CD4-positive, alpha-beta T cell treated with Interleukin-4 for 4 hours (primary cell): ENCODE measurements at places on chromosomes 16 and 17.

DNA sequence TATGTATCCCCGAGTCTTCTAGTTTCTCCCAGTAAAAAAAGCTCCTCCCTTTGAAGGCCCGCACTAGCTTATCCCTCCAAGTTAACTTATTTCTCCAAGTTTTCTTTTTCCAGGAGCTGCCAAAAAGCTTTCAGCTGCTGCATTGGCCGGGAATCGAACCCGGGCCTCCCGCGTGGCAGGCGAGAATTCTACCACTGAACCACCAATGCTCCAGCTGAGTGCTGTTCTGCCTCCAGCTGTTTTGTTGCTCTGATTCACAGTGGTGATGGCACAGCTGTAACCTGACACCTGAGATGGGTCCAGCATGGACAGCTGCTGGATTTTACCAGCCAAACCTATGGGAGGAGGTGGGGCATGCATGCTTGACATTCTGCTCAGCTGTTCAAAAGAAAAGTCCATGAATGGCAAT, 22.1 kb downstream of the VAC14 start:
- no peak for DNase-seq

DNA sequence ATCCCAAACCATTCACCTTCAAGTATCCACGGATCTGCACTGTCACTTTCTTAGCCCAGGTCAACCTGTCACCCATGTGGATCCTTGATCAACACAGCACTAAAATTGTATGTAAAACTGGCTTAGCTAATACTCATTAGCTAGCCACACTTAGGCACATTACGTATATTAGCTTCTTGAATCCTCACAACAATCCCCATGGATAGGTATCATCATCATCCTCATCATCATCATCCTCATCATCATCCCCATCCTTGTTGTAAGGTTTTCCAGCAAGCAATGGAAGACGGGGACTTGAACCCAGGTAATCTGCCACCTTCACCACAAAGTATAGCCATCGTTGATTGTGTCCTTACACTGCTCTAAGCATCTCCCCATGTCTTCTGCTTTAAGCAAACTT, 184.3 kb downstream of the XYLT1 start:
- DNase-seq: no peak

DNA sequence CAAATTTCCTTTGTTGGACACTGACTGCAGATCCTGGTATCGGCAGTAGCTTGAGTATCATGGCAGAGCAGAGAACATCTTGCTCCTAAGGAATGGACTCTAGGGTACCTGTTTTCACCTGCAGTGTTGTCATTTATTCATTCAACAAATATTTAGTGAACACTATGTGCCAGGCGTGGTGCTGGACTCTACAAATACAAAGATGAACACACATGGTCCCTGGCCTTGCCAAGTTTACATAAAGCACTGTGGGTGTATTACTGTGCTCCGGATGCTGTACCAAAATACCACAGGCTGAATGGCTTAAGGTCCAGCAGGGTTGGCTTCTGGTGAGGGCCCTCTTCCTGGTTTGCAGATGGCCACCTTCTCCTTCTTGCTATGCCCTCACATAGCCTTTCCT, 14.2 kb upstream of the CCR7 start:
- no peak for DNase-seq

GRCh38 chr16:10868104-10868595, 8.9 kb upstream of the CIITA start:
- no peak for DNase-seq

DNA sequence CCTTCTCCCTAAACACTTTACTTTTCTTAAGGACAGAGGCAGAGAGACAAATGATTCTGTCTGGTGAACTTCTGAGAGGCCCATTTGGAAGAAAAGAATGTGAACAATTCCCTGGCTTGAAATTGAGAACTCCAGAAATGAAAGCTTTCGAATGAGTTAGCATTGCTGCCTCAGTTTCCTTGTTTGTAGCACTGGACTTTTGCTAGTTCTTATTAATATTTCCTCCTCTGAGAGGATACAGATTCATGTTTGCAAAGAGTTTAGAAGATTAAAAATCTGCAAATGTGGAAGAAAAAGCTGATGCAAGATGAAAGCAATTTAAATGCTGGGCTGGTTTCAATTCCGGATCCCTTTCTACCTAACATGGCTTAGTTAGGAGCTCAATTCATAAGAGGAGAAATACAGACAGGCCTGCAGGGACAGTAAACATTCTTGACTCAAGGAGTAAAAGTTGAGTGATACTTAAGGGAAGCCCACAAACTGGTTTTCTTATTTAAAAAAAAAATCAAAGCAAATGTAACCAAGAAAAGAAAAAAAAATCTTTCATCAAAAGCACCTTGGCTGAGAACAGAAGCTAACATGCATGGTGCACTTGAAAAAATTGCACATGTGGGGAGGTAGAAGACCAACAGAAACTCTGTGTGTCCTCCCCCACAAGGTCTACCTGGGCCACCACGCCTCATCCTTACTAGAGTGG, 27.1 kb downstream of the HNF1B start:
- DNase-seq: no peak

DNA sequence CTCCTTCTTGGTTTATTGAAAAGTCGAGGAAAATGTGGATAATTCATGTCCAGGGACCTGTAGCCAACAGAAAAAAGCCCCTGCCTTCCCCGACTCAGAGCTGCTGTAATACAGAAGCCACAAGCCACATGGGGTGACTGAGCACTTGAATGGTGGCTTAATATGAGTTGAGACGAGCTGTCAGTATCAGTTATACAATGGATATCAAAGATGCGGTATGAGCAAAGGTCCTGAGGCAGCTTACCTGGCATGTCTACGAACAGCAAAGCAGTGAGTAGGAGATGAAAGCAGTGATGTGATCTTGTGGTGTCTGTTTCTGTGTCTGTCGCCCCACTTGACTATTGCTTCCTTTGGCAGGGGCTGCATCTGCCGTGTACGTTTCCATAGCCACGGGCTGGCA, 12.2 kb upstream of the RMI2 start:
- DNase-seq: no peak

DNA sequence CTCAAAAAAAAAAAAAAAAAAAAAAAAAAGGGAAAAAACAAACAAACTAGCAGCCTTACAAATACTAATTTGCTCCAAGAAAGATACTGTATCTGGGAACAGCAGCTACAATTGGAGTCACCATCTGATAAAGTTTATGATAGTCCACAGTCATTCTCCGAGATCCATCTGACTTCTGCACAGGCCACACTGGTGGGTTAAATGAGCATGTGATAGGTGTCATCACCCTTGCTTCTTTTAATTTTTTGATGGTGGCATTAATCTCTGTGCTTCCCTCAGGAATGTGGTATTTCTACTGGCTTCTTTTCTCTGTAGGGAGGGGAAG, 49.6 kb downstream of the BCL7C start:
- DNase-seq: no peak

DNA sequence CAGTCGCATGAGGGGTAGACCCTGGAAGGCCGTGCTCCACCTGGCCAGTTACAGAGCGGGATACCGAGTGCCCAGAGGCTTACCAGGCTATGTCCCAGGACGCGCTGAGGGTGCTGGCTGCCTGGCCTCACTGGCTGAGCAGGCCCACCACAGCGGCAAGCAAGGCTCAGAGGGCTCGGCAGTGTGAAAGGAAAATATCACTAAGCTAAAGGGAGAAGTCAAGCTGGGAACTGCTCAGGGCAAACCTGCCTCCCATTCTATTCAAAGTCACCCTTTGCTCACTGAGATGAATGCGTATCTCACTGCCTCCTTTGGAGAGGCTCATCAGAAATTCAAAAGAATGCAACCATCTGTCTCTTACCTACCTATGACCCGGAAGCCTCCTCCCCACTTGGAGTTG, 37.4 kb downstream of the CCDC57 start:
- DNase-seq: no peak

DNA sequence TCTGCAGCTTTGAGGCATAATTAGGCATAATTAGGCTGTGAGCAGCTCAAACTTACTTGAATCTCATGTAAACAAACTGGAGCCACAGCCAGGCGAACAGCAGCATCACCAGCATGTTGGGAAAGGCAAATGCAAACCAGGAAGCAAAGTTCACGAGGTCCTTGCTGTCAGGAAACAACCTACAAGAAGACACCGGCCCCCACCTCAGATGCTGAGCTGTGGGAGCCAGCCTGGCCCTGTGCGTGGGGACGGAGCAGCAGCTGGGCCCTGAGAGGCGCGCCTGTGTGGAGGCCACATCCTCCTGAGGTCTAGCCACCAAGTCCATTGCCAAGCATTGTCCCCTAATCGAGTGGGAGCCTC, 12.2 kb downstream of the SLC13A5 start:
- DNase-seq: no peak

DNA sequence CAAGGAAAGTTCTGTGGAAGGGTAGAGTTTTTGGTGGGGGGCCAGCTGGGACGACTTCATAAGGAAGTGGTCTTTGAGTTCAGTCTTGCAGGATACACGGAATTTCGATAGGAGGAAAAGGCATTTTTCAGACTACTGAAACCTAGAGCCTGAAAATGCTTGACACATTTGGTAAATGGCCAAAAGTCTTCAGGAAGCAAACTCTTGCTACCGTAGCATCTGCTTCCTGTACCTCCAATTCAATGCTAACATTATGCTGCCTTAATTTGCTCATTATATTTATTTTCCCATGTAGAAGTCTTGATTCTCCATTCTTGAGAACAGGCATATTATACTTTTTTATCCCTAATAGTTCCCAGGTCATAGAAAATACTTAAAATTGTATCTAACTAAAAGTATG, 129.3 kb upstream of the MED13 start:
- DNase-seq: no peak

DNA sequence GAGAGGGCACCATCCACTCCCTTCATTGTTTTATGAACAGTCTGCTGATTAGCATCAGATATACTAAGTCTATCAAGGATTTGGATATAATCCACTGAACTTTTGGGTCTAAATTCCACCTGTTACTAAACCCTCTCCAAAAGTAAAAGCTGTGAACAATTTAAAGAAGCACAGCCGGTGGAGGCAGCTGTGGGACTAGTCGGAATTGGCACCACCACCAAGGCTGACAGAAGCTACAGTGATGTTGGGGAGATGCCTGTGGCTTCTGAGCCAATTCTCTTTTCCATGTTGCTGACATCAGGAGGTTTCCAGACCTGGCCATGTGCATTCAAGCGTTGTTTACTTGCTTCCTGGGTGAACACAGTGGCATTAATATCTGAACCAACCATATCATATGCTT, 679.0 kb upstream of the CA10 start:
- DNase-seq: no peak

- DNase-seq: no peak
These were observed 16.0 kb upstream of the RHOT1 start for GRCh38 chr17:32126325-32126724.

DNA sequence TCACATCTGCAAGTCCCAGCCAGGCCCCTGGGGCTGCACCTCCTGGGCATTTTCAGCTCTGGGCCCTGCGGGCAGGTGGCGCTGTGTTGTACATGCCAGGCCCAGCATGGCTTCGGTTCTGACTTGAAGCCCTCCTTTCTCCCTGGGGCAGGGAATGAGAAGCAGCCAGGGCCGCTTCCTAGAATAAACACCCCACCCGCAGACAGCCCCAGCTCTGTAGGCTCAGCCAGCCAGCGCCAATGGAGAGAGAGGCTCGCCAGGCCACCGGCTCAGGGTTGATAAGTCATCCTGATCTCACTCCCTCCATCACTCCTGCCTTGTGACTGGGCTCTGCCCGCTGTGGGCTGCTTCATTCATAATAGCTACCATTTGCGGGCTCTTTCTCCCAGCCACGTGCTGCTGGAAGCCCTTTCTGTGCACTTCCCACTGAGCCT, 6.0 kb upstream of the GLIS2 start:
- DNase-seq: peak; percentile 51

DNA sequence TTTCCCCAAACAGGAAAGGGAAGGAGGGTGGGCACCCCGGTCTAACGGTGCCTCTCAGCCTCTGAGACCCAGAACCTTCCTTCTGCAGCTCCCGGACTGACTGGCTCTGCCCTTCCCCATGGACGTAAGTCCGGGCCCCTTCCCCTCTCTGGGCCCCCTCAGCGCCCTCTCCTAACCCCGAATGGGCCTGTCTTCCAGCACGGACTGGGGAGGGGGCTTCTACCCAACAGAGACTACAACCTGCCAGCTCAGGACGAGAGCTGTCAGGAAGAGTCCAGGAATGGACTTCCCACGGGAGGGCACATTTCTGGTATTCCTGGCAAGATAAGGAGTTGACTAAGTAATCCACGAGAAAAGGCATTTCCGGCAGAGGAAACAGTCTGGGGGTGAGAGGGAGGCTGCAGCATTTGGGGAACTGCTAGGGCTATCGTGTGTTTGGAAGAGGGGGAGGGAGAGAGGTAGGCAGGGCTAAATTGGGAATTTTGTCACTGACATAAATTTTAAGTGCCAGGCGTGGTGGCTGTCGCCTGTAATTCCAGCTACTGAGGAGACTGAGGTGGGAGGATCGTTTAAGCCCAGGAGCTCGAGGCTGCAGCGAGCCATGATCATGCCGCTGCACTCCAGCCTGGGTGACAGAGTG, 12.1 kb upstream of the ALDOA start:
- DNase-seq: no peak

DNA sequence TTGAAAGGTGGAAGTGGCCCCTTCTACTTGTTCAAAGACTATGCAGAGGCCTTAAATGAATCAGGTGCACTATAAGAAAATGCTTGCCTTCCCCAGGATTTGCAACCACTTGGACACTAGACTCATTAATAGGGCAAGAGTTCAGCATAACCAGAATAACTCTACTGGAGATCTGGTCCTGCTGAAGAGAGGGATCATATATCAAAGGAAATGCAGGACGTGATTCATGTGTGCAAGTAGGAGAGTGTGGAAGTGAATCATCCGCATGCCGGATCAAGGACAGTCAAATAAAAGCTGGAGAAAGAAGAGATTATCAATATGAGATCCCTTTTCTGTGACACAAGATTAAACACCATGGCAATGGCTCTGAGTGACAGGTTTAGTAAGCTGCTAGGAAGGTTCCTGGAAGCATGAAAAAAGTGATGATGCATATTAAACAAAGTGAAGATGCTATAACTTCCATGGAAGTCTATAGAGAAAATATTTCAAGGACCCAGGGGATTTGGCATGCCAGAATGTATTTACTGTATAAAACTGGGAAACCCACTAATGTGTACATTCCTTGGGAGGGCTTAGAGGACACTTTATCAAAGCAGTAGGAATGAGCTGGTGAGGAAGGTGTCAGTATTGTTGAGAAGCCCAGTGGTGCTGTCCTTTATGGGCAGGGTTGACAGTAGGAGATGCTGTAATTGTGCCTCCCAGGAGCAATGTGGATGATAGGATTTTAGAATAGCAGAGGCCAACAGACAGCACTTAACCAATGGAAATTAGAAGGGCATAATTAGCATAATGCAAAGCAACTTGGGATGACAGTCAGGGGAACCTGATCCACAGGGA, 133.1 kb downstream of the ABCA8 start:
- no peak for DNase-seq
